A673 (cell line): ENCODE measurements at places on chromosomes 6 and 20.

GRCh38 chr6:130050230-130050629 lies 31.8 kb downstream of the L3MBTL3 start:
- DNase-seq = no peak

DNA sequence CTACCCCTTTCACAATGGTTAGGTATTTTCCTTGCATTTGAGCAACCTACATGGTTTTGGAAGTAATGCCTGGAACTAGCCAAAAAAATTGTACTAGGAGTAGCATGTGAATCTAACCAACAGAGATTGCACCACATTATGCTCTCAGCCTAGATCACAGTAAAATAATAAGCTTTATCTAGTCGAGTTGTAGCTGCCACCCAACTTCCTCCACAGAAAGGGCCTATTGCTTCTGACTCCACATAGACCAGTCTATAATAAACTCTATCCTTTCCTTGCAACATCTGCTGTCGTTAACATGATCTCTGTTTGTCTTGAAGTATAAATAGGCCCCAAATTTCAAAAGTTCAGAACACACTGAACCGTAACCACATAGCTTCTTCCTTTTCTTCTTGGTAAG lies 375.5 kb downstream of the PKHD1 start:
- no peak for DNase-seq

DNA sequence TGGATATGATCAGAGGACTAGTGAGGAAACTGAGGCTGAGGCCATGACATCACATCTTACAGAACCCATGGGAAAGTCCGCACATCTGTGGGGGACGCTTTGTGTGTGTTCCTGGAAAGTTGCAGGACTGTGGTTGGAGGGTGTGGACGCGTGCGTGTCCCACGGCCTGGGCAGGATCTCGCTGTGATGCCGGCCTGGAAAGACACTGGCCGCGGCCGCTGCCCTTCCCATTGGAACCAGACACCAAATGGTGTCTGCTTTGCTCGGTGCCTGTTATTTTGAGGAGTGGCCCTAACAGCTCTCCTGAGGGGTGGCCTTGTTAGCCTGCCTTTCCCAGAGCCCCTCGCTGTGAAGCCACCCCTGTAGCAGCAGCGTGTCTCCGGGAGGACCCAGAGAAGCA lies 41.1 kb downstream of the DLL1 start:
- DNase-seq = no peak

GRCh38 chr20:856361-856775 lies 22.9 kb downstream of the FAM110A start:
- no peak for DNase-seq

DNA sequence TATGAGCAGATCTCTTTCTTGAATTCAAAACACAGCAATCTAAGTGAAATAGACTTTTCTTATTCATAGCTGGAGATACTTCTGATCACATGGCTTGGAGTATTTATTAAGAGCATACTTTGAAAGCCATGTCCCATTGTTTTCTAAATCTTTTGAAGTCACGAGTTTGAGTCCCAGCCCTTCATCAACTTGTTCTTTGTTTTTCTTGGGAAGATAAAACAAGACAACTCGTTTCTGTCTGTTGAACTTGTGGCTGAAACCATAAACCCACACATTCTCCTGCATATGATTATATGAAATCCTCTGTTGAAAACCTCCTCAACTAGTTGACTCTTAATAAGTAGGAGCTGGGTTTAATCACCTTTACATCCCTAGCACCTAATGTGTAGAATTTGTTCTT lies 3.3 kb downstream of the RNF144B start:
- no peak for DNase-seq

- DNase-seq = no peak
Observed at GRCh38 chr6:131652472-131652871, 15.4 kb downstream of the ENPP3 start.
